Endothelial cell (in vitro differentiated cells): ENCODE measurements at places on chromosomes 4 and X. TPM values are rescaled to one million over a fixed set of nuclear protein-coding genes. Genes with fewer than 3 reads are reported as not detected.

The G3BP2 gene
- 209 TPM for total RNA-seq

The DUSP9 gene
- not detected for total RNA-seq

The GPR82 gene
- total RNA-seq: not detected

The ARMCX1 gene
- 35.2 TPM for total RNA-seq

The PPEF2 gene
- not detected for total RNA-seq

The SYP gene
- total RNA-seq: 1.8 TPM

The ZNF185 gene
- 2.1 TPM for total RNA-seq

The NSUN7 gene
- 8.5 TPM for total RNA-seq

The TAPT1 gene
- 18.4 TPM for total RNA-seq
